ENCODE measurements at places on chromosomes 5 and 9. TPM values are rescaled to one million over a fixed set of nuclear protein-coding genes. Genes with fewer than 3 reads are reported as not detected.
A peak's percentile ranks its signal among the peaks of the same experiment; 100 is the strongest.

GRCh38 chr9:127143920-127144465 lies 21.6 kb upstream of the ANGPTL2 start:
- DNase-seq: no peak

DNA sequence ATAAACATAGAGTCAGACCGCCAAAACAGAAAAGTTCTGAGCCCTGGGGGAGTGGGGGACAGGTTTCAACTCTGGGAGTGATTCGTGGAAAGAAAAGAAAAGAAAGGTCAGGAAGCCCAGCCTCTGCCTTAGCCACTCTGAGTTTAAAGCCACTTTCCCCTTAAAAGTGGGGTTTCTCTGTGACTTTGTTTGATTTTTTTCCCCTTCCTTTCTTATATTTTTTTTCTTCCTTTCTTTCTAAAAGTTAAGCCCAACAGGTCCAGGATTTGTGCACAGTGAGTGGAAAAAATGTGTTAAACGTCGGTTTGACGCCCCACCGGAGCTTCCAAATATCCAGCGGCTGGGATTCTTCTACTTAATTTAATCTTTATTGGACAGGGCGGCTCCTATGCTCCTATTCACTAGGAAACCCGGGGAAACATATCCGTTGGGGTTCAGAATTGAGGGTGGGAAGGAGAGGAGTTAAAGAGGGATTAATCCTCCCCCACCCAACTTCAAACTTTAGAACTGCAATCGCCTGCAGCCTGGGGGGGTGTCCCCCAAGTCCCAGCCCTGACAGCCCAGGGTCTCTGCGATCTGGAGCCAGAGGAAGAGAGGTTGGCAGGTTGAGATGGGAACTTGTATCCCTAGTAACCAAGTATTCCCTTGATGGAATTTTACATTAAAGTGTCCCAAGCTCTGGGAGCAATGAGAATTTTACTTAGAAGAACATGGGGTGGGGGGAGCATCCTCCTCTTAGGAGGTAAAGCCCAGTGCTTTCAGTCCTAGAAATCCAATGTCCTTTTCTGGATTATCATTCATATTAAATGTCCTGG lies 6.3 kb downstream of the NR2F1-AS1 start:
- DNase-seq: no peak

Gene PKD2L2
- 0.81 TPM for total RNA-seq

Gene SPATA31C1
- total RNA-seq: not detected

DNA sequence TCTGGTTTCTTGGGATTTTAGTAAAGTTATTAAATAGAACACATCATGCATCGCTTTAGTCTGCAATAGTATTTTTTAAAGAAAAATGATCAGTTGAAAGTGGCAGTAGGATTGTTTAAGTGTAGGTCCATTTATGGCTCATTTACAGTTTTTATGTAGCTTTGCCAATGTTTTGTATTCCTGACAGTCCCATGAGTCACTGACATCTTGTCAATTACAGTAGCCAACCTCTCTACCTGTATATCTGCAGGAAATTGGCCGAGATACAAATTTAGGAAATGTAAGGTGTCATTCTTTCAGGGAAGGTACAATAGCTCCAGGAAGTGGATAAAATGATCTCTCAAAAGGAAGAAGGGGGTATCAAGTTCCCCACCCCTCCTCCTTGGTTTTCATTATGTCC lies 47.7 kb upstream of the MTAP start:
- no peak for DNase-seq

GRCh38 chr5:109997161-109997560 lies 307.4 kb downstream of the MAN2A1 start:
- DNase-seq: no peak

- DNase-seq: peak; percentile 75
Measured at GRCh38 chr9:93132946-93133680, 938 bp downstream of the NINJ1 start.

- DNase-seq: no peak
Measured at GRCh38 chr5:6194906-6195612, 183.3 kb downstream of the MED10 start.

DNA sequence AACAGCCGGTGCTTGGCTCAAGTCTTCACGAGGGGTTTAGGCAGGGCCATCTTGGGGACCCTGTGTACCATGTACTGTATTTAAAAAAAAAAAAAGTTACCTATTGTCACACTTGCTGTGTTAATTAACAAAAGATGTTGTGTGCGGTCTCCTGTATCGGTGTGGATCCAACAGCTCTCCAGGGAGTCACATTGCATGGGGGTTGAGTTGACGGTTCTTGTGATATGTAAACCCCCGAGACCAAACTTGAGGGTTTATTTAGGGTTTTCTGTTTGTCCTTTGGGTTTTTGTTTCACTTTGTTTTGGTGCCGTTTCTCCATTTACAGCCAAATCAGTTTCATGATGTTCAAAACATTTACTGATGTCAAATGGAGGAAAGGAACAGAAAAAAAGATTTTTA lies 22.2 kb downstream of the AMBP start:
- no peak for DNase-seq

DNA sequence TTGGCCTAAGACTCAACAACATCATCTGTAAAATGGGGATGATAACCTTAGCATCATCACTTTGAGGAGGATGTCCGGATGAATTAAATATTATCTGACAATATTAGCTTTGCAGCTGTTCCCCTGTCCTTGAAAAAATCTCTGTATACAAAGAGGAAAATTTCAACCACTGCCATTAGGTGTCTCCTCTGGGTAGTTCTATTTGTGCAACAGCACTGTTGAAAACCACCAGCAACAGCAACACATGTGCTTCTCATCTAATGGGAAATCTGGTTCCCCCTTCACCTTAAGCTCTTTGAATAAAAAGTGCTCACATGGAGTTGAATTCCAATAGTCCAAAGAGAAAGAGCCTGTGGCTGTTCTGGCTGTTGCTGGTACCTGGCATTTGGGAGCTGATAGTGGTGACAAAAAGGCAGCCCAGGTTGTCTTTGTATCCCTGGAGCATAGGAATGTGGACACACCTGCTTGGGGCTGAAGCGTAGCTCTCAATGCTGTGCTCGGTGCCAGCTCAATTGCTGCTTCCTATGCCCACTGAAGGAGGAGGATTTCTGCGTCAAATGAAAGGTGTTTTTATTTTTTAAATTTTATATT lies 322.1 kb upstream of the MSX2 start:
- DNase-seq: no peak

- DNase-seq: no peak
Measured at GRCh38 chr5:169974121-169974770, 6.0 kb downstream of the INSYN2B start.

DNA sequence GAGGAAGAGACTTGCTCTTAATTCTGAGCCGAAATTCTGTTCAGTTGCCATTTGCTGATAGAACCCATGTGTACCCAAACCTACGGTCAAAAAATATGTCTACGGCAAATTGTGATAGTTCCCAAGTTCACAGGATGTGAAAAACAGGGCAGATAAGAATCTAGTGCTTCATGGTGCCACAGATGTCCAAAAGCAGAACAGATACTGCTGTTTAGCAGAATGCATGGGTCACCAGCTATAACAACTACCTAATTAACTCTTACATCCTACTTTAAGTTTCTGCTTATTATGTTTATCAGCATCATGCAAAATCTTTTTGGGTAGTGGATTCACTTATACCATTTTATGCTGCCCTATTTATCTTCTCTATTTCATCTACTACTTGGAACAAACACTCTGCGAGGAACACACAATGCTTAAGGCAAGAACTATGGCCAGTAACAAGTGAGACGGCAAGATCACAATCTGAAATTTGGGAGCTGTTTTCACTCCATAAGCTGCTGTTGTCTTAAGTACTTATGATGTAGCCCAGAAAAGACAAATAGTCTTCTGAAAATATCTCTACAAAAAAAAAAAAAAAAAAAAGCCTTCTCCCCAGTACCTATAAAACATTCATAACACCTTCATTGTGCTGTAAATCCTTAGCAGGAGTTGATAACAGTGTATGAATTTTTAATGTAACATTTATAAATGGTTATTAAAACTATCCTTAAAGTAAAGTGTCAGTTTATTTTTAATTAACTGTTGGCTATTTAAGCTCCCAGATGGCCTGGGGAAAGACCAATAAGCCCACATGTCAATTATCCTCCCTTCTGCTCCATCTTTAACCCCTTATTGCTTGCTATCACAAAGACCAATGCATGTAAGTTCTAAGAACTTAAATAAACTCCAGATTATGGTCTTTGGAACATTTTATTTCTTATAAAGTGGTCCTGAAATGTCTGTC lies 232.3 kb downstream of the TLR4 start:
- no peak for DNase-seq

GRCh38 chr9:127707766-127708165 lies 978 bp downstream of the CFAP157 start:
- no peak for DNase-seq

- DNase-seq: no peak
Measured at GRCh38 chr9:75483636-75484035, 395.3 kb downstream of the OSTF1 start.

DNA sequence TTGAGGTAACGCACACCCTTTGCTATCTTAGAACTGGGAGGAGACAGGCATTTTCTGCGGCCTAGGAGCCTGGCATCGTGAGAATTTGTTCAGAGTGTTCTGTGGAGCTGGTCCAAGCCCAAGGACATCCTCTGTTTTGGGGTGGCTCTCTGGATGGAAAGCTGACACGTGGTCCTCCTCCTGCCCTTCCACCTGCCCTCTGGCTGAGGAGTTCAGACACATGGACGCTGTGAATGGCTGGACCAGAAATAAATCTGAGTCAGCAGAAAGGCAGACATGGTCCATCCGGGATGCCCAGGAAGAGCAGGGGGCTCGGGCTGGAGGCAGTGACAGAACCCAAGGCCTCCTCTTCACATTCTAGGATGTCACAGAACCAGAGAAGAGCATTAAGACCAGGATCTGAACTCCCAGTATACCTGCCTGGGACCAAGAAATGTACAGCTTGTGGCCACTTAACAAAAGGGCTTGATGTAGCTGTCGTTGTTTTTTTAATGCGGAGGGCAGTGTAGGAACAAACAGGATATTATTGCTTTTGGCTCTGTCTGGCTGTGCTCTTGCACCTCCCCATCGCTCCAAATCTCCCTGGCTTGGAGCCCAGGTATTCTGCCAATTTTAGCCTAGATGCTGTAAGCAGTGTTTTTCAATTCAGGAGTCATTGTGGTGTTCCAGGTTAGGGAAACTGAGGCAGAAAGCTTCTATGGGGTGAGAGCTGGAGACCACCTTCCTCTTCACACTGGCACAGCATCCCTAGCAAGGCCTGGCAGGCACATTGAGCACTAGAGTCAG lies 2.4 kb downstream of the CKMT2 start:
- DNase-seq: no peak

Gene ZBTB34
- total RNA-seq: 6.3 TPM

Gene FGF18
- 10.1 TPM for total RNA-seq

Gene PDZD2
- 59.4 TPM for total RNA-seq

- DNase-seq: no peak
Measured at GRCh38 chr5:114210662-114211061, 151.2 kb upstream of the KCNN2 start.

- DNase-seq: no peak
Measured at GRCh38 chr5:57494104-57495098, 11.8 kb upstream of the ACTBL2 start.

Gene TPPP
- 34.5 TPM for total RNA-seq

- DNase-seq: no peak
Measured at GRCh38 chr5:178113141-178113787, at the start of gene N4BP3. N4BP3 (plus strand) TSS chr5:178113532; CDS start chr5:178119584, 6,052 bp downstream.

DNA sequence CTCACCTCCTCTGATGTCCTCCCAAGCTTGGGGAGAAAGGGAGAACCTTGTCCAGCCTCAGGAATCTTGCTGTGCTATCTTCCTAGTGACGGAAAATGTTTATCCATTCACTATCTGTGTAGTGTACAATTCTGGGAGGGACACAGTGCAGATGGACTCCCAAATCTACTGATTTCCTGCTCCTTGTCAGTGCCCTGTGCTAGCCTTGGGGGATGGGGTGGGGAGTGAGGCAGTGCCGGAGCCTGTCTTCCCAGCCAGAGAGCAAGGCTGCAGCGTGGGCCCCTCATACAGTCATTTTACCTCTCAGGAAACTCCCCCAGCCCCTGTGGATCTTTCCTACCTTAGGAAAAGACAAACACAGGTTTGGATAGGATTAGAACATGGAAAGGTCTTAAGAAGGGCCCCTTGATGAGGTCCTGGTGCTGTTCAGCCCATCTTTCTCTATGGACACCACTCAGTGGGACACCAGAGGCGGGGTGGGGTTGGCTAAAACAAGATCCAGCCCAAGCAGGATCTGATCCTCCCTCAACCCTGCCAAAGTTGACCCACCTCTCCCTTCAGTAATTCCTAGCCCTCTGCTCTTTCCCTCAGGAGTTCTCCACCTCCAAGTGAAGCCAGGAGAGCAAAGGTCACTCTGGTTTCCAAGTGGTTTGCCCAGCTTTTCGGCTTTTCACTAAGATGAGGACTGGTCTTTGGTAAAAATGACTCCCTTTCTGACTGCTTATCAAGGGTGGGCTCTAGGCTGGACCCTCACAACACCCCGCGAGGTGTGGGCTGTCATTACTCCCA lies 3.4 kb downstream of the DOLK start:
- no peak for DNase-seq

DNA sequence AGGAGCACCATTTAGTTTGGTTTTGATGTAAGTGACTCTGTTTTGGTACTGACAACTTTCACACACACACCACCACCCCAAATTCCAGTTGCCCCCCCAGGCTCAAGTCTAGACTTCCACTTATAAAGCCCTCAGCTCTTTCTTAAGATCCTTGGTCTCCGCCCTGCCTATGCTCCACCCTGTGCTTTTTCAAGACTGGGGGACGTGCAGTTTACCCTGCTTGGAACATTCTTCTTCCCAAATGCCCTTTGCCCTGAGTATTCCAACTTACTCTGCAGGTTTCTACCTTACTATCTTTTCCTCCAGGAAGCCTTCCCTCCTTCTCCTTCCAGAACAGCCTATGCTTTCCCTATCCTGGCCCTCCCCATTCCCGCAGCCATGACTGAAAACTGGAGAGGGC lies 1.5 kb upstream of the TRIM14 start:
- DNase-seq: no peak

GRCh38 chr5:16870878-16871277 lies 65.2 kb downstream of the MYO10 start:
- no peak for DNase-seq

Gene SLCO4C1
- total RNA-seq: 0.08 TPM

Gene ZNF169
- 1.6 TPM for total RNA-seq

Gene RGS7BP
- 6.5 TPM for total RNA-seq

Gene TLR4
- total RNA-seq: 16.8 TPM

- no peak for DNase-seq
Measured at GRCh38 chr5:158591301-158591863, 508.3 kb downstream of the EBF1 start.

DNA sequence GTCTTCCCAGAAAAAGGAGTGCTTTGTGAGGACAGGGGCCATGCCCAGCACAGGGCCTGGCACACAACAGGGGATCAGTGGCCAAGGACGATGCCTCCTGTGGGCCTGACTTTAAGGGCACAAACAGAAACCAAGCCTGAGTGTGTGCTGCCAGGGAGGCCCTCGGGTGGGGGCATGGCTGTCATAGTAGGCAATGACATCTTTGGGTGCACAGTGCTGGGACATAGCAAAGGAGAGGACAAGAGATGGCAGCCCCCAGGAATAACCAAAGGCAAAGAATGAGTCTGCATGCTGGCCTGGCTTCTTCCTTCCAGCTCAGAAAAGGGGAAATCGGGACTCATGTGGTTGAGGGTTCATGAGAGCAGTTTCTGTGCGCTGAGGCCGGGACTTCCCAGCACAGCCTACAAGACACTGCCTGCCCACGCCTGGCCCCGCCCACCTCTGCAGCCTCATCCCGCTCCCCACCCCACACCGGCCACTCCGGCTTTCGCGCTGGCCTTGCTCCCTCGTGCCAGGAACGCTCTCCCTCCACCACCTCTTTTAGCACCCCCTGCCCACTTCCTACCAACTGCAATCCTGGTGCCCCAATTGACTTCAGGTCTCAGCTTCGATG lies 13.8 kb upstream of the LHX2 start:
- DNase-seq: peak; percentile 87

All from Right ventricle myocardium inferior (tissue), 1 donor.